ENCODE measurements at places on chromosomes 2 and 18.

DNA sequence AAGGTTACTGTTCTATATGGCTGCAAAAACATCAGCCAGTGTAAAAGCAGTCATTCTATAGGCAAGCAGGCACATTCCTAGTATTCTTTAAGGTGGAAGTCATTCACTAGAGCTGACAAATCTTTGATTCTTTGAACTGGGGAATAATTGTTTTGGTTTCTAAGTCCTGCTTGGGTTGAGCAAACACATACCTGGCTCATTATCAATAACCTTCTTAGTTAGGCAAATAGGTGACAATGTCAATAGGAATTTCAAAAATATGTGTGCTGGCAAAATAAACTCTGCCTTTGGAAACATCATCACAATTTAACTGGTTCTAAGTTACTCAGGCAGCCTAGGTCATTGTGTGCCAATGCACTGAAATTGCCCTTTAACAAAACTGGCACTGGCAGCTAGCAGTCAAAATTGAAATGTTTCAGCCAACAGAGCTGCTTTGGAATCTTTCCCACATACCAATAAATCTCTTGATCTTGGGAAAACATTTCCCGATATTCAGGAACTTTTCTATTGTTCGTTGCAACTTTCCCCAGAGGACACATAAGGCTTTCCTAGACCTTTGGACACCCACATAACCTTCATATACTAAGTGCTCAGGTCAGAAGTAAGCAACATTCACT lies 402.0 kb upstream of the MMADHC start:
- DNase-seq, result no peak

GRCh38 chr18:61643884-61644647 lies 248.7 kb downstream of the RNF152 start:
- no peak for DNase-seq

- no peak for DNase-seq
Measured at GRCh38 chr2:241257419-241258032, 57.9 kb downstream of the HDLBP start.

GRCh38 chr2:20223407-20224163 lies 1.3 kb downstream of the SDC1 start:
- peak; percentile 73 for DNase-seq

- peak; percentile 12 for DNase-seq
Measured at GRCh38 chr2:42808301-42808700, 15.9 kb upstream of the HAAO start.

- DNase-seq, result no peak
Measured at GRCh38 chr18:61993831-61994230, 101.0 kb upstream of the RNF152 start.

DNA sequence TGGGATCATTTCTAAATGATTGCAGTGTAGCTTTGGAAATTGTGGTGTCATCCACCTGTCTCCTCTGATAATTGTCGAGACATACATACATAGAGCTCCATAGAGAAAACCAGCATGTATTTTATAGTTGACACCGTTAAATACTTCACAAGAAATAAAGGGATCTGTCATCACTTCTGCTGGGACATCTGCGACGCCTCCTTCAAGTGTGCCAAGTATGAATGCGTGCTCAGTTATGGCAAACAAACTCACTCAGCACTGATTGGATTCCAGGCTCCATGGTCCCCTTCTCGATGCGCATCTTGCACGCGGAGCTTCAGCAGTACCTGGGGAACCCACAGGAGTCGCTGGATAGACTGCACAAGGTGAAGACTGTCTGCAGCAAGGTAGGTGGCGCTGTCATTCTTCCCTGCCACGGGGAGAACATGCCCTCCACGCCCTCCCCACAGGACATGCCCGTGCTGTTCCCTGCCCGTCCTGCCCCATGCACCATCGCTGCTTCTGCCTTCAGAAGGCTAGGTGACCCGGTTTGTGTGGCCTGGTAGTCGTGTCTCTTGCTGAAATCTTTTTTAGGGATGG lies 64.1 kb downstream of the TRAPPC12 start:
- no peak for DNase-seq

DNA sequence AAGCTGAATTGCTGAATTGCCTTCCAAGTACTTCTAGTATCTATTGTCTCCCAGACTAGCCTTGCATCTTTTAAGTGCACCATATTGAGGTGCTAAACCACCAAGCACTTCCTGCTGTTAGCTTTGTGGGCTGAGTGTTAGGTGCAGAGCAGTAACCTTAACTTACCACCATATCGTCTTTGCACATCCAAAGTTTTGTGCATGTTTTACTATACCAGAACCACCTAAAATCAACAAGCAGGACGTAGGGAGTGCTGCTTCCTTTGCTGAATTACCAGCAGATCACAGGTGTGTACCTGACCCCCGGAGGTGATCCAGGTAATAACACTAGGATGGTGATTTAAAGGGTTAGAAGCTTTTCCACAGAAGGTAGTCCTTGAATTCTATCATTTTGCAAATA lies 359.9 kb upstream of the HNRNPA3 start:
- DNase-seq, result no peak

DNA sequence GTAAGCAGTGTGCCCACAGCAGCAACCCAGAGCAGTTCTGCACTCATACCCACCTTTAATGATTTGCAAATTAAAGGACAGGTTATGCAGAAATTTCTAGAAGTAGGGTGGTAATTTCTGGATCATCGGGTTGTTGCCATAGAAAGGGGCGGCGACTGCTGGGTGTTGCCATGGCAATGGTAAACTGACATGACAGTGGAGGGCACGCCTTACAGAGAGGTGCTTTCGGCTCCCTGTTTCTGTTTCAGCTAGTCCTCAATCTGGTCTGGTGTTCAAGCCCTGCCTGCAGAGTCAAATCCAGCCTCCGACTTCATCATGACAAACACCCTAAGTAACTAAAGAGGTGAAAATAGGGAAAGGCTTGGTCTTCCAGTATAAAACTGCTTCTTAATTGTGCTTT lies 667.7 kb downstream of the SOCS6 start:
- no peak for DNase-seq

GRCh38 chr2:186695081-186695756 lies 1.4 kb downstream of the FAM171B start:
- DNase-seq, result no peak

DNA sequence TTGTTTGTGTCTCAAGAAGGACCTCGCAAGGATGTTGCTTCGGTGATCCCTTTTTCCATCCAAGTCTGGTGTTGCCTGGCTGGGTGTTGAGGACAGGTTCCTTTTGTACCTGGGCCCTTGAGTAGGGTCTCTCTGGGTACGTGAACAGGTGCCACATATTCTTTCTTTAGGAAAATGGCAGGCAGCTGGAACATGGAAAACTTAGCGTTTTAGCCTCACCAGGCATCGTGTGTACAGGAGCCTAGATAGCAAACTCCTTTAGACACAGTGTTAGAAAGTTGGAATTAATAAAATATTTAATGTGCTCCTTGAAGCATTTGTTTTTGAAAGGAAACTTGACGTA lies 54.3 kb upstream of the RBM44 start:
- no peak for DNase-seq

DNA sequence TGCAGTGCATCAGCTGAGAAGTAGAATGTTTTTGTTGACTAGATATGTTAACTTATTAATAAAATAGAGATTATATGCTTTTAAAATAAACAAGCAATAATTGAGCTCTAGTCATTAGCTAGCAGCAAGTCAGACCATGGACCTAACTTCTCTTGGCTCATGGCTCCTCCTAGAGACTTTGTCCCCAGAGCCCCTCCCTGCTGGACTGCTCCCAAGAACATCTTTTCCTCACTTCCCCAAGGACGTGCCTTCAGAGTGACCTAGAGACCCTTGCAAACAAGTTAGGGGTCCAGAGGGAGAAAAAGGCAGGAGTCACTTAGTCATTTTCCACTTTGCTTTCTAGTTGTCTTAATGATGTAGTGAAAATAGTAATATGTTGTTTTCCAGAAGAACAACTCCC lies 312.5 kb upstream of the NRP2 start:
- DNase-seq, result no peak

- DNase-seq, result peak; percentile 26
Measured at GRCh38 chr2:128348701-128349100, 30.0 kb upstream of the HS6ST1 start.

- DNase-seq, result no peak
Measured at GRCh38 chr2:48444404-48444803, 85.5 kb upstream of the STON1 start.

- DNase-seq, result no peak
Measured at GRCh38 chr2:136612079-136612478, 153.3 kb upstream of the THSD7B start.

DNA sequence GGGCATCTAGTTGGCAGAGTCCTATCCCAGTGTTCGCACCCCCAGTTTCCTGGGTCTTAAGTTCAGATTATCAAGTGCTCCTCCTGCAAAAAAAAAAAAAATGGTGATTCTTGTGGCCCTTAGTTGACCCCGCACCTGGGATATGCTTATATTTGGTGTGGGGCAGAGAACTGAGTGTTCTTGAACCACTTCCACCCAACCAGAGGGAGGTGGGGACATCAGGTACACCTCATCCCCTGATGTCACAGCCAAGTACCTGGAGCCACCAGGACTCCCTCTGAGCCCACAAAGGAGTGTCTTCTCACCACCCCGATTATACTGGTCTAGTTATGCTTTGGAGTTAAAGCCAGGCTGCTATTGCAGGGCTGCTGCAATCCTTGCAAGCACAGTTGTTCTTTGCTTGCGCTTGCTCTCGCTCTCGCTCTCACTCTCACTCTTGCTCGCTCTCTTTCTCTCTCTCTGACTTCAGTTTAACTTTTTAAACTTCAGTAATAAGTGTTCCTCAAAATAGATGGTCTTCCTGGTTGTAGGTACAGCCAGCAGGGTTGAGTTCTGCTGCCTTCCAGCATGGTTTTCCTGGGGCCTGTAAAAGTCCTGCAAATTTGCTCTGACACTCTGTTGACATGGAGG lies 265.7 kb downstream of the NEDD4L start:
- no peak for DNase-seq

- no peak for DNase-seq
Measured at GRCh38 chr2:216619411-216620393, 13.5 kb upstream of the IGFBP2 start.
